ENCODE measurements at places on chromosomes 5 and 9.

- no peak for DNase-seq
Observed at GRCh38 chr9:134628354-134628736, 13.3 kb upstream of the COL5A1 start.

DNA sequence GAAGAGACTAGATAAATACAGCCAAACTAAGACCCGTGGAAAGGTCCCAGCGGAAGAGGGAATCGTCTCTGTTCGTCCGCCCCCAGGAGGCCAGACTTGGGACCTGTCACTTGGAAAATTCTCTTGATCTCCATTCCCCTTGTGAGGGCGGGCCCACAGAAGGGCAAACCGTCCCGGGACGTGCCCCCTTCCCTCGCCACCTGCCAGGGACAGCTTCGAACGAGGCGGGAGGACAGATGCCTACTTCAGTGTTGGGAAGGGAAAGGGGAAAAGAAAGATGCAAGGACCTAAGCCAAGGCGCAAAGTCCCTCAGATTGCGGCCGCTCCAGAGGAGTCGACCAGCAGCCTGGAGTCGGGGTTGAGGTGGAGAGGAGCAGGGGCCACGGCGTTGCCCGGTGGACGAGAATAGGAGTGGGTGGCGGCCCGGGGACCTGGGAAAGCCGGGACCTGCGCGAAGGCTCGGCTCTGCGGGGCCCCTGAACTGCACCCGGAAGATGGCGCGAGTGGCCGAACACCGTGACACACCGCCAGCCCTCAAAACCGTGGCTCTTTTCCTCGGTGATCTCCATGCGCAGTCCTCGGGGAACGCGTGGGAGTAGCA lies 4.4 kb upstream of the EBF1 start:
- DNase-seq, result no peak

GRCh38 chr9:124345751-124346281 lies 69.4 kb downstream of the PSMB7 start:
- no peak for DNase-seq

DNA sequence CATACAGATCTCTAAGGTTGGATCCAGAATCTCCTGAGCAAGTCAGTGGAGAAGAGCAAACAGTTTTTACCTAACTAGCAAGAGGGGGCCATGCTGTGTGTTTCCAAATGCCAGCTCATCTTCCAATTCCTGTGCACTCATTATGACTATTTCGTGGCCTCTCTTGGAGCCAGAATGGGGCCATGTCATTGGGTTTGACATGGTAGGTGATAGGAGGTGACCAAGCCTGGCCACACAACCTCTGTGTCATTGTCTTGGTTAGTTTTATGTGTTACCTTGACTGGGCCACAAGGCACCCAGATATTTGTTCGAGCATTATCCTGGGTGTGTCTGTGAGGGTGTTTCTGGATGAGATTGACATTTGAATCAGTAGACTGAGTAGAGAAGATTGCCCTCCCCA lies 206.2 kb downstream of the HSPA4 start:
- DNase-seq, result no peak

DNA sequence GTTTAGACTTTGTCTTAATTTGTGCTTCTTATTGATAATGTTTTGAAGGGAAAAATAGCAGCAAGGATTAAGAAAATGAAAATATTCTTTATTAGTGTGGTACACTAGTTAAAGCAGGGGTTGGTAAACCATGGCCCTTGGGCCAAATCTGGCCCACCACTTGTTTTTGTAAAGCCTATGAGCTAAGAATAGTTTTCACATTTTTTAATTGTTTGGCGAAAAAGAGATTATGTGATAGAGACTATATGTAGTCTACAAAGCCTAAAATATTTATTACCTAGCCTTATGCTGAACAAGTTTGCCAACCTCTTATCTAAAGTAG lies 57.2 kb downstream of the KCNN2 start:
- DNase-seq, result no peak
